ENCODE measurements at places on chromosomes 7 and 10.

- peak; percentile 94 for DNase-seq
Measured at GRCh38 chr7:64307254-64308015, 6.3 kb upstream of the ZNF736 start.

GRCh38 chr7:4076701-4077294 is 605.3 kb upstream of the FOXK1 start:
- DNase-seq: no peak

DNA sequence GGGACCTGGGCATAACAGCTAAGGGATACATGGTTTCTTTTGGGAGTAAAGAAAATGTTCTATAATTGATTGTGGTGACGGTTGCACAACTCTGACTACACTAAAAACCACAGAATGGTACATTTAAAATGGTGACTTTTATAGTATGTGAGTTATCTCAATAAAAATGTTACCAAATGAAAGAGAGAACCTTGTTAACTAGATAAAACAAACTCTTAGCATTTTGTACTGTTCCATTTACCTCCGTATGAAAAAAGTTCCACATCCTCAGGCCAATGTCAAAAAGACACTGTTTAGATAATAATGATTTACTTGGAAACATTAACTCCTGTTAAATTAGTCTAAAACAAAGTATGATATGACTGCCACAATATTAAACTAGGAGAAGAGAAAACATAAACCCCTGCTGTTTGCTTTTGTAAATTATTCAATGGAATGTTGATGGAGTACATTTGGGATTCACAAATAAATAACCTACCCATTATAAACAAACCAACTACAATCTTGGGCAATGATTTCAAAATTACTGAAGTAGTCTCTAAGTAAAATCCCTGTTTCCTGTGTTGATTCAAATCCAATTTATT is 60.7 kb downstream of the SMURF1 start:
- DNase-seq: no peak

DNA sequence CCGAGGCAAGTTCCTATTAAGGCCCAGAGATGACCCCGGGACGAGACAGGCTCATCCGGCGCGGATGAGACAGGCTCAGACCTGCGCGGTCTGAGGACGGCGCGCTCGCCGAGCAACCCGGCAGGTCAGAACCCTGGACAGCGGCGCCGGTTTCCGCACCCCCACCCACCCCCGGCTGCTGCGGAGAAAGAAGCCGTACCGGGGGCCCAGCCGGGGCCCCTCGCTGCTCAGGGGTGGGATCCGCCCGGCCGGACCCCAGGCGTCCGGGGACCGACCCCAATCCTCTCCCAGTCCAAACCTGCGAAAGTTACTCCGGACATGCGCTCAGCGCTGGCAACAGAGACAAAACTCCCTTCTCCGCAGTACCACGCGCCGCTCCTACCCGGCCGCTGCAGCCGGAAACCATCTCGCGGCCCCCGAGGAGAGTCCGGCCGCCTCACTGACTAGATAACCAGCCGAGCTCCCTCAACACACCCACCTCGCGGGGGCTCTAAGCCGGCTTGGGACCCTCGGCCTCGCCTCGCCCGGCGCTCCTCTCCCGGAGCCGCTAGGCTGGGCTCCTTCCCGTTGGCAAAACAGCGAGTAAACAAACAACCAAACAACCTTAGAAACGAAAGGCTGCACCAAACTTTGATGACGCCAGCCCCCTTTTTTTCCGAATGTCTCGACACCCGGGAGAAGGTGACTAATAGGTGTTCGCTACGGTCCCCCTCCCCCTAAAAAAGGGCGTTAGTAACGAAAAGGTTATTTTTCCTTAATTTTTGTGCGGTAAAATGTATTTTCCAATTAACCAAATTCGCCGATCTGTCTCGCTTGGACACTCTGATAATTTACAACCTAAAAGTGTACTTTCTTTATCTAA is 2.3 kb upstream of the DRGX start:
- peak; percentile 57 for DNase-seq

DNA sequence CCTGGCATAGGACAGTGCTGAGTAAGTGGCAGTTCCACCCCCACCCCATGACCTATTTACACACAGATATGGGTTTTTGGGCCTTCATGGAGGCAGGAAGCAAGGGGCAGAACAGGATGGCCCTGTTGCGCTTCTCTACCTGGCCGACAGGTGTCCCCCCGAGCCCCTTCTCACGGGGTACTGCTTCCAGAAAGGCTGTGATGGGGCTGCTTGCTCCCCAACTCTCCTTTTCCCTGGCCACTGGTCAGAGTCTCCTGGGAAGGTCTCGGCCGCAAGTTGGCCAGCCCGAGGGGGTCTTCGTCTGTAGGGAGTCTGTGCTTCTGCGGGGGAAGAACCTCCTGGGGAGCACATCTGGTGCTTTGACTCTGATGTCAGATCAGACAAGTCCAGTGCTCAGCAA is 139.8 kb upstream of the TNS3 start:
- DNase-seq: no peak

Measured in suppressor macrophage treated with lipopolysaccharide for 1 hour (primary cell).